ENCODE measurements at places on chromosomes 2 and 18.

- DNase-seq, result no peak
Measured at GRCh38 chr2:157946919-157947557, 70.9 kb upstream of the ACVR1 start.

DNA sequence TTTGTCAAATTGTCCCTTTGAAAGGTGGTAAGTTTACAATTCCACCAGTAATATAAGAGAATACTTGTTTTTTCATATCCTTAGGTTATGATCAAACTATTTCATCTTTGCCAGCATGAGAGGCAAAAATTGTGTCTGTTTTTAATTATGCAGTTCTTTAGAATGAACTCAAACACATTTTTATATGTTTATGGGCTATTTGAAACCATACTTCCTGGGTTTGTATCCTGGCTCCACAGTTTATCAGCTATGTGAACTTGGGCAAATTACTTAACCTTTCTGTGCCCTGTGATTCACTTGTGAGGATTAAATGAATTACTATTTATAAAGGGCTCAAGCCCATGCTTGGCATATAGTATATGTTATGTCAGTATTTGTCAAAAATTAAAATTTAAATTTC lies 109.4 kb downstream of the TANC1 start:
- no peak for DNase-seq

GRCh38 chr2:19739256-19739655 lies 162.5 kb downstream of the TTC32 start:
- no peak for DNase-seq

DNA sequence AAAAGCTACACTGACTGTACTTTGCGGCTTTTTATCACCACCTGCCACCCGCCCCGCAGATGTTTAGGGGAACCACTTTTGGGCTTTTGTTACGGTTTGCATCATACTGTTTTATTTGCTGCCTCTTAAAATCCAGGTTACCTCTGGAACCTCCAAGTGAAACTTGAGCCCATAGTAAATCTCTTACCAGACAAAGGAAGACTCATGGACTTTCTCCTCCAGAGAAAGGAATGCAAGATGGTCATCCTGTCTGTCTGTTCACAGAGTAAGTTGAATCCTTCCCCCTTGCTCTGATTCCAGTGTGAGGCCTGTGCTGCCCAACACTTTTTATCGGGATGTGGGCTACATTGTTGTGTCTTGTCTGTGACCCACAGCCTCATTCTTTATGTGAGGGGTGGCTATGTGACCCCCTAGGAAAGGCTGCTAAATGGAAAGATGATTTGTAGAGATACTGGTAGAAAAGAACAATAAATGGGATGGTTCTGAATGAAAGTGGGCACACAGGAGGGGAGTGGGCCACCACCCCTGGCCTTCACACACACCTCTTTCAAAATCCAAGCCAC lies 23.3 kb downstream of the RMC1 start:
- no peak for DNase-seq

DNA sequence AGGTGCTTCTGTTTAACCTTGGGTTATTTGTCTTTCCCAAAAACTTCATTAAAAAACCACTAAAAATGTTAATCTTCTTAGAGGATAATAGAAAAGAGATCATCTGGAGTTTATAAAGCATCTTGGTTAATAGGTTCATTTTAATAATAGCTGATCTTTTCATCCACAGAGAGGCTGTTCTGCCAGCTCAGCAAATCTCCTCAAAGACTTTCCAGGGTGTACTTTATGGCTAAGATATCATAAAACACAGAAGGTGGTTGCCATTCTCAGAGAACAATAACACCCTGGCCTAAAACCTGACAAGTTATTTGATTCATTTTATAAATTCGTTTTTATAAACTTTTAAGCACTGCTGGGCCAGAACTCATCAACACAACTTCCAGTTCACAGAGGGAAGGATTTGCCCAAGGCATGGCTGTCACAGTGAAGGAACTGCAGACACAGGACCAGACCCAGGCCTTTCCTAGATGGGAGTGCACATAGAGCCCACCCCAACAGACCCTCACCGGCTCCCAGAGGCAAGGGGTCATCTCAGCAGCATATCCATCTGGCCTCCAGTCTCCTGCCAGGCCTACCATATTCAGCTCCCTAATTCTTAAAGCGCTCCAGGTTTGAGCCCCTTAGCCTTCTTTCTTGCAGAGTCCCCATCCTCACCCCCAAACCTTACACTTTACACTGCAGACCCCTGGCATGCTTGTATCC lies 203.4 kb upstream of the RAB6C start:
- no peak for DNase-seq

DNA sequence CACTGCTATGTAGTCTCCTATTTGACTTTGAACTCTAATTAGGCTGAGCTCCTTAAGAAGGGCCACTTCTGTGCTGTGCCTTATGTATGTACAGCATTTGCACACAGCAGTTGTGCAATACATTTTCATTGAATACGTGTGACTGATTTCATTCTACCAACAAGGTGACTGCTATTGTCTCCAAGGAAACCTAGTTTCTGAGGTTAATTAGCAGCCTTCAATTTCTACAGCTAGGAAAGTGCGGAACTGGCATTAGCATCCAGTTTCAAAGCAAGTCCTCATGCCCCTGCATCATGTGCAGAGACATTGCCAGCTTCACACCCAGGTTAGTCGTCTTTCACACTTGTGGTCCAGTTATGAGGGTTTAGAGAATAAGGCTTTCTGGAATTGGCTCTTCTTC lies 58.6 kb downstream of the NCK2 start:
- DNase-seq, result no peak

DNA sequence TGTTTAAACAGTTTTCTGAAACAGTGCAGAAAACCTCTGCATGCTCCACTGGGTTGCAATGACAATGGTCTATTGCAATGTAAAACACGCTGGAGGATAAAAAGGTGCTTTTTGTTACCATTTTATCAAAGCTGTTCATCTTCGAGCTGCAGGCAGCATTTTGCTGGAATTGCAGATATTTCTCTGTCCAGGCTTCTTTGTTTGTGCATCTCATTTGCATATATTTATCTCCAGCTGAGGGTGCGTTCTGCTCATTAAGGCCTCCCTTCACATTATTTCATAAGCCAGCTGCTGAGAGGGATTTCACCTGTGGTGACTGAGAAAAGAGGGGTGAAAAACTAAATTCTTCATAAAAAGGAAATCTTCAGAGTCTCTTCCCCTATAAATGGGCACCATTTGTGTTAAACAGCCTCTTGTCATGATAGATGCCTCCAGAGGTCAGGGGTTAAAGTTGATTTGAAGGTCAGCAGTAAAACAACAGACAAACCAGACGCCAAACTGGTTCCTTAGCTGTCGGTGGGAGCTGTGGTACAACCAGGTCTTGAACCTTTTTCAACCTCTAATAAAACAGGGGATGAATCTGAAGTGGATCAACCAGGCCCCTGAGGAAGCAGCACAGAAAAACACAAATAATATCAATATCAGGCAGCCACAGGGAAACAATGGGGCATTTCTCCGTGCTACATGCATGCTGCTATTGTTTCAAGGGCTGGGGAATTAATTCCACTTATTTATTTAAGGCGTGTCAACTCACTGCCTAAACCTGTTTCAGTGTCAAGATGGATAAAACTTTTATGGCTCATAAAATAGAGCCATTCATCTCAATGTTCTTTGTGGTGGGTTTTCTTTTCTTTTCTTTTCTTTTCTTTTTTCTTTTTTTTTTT lies 265.1 kb downstream of the MEIS1 start:
- no peak for DNase-seq

GRCh38 chr18:12930908-12931307 lies 16.9 kb upstream of the SEH1L start:
- no peak for DNase-seq

GRCh38 chr2:187424146-187424545 lies 23.9 kb downstream of the CALCRL start:
- DNase-seq, result no peak

- DNase-seq, result no peak
Measured at GRCh38 chr18:29157057-29157780, 980.3 kb upstream of the CDH2 start.

DNA sequence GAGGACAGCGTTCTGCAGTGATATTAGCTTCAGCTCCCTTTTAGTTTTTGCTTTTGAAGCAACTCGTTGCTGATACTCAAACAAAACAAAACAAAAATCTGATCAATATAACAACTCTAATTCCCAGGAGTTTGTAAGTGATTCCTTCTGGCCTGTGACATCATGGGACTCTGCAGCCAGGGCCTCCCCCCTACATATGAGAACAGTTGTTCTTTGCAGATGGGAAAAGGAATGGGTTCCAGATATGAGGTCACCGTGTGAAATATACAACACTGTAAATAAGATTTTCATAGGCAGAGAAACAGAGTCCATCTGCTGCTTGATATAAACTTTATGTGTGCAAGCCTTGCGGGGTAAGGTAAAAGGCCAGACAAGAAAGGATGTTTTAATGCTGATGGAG lies 56.7 kb downstream of the DIS3L2 start:
- no peak for DNase-seq

All from stimulated activated naive CD4-positive, alpha-beta T cell (primary cell).